Effector memory CD8-positive, alpha-beta T cell (primary cell): ENCODE measurements at places on chromosomes 11 and 22.

DNA sequence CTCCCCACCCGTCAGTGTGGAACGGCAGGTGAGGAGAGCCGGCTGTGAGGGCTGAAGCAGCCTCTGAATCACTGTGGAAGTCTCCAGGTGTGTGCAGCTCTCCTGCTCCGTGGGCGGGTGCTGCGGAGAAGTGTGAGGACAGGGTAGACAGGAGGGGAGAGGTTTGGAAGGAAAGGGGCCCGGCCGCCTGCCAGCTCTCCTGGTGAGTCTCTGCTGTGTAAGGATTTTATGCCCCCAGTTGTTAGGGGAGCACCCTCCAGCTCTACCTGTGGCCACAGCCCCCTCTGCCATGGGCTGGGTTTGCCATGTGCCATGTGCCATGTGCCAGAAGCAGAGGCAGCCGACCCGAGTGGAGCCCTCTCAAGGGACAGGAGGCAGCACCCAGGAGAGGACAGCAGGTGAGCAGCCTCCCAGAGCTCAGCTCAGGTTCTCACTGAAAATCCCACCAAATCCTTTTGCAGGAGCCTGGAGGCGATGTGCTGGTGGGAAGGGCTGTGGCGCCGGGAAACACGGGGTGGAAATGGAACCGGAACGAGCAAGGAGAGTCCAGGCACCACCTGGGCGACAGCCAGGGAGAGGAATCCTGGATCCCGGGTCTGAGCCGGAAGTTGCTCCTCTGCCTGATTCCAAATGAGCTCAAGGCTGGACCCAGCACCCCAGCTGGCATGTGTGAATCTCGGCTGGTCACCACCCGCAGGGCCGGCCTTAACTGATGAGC is 804.4 kb downstream of the BRD1 start:
- no peak for DNase-seq

DNA sequence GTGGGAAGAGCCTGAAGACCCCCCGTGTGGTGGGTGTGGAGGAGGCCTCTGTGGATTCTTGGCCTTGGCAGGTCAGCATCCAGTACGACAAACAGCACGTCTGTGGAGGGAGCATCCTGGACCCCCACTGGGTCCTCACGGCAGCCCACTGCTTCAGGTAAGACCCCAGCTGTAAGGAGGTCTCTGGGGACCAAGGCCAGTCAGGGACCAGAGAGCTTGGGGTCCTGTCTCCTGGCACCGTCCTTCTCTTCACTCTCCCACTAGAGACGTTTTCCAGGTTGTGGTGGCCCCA is 24.9 kb upstream of the SMIM35 start:
- no peak for DNase-seq

DNA sequence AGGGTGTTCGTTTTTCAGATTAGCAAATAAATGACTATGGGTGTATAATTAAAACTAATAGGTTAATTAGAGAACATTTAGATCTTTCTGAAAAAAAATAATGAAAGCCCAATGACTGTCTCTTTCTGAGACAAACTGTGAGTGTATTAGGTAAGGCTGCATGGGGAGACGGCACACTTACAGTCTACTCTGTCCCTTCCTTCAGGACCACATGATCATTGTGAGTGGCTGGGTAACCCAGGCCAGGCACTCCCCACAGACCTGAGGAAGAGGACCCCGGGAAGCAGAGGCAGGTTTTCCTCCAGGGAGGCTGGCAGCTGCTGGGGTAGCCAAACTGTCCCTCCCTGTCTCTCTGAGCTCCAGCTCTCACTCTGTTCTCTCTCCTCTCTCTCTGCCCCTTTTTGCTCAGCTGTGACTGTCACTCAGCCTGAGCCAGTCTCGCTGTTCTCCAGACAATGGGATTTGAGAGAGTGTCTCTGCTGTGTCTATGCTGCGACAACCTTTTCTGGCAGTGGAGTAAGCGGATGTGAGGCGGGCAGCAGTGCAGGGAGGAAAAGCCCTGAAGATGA is 83.1 kb upstream of the NCAM1 start:
- no peak for DNase-seq

- no peak for DNase-seq
These were observed 39.4 kb upstream of the CFAP300 start for GRCh38 chr11:102007567-102008437.

DNA sequence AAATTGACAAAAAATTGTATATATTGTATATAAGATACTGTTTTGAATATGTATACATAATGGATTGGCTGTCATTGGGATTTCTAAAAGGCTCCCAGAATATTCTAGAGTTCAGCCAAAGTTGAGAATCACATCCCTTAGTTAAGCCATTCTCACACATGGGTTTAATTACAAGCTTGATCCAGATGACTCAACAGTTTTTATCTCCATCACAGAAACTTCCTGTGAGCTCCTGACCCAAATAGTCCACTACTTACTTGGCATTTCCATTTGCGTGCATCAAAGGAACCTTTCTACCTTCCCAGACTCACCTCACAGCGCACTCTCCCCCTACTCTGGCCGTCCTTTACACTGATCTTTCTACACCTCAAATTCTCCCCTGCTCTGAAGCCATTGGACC is 184.8 kb upstream of the ARHGAP20 start:
- no peak for DNase-seq

DNA sequence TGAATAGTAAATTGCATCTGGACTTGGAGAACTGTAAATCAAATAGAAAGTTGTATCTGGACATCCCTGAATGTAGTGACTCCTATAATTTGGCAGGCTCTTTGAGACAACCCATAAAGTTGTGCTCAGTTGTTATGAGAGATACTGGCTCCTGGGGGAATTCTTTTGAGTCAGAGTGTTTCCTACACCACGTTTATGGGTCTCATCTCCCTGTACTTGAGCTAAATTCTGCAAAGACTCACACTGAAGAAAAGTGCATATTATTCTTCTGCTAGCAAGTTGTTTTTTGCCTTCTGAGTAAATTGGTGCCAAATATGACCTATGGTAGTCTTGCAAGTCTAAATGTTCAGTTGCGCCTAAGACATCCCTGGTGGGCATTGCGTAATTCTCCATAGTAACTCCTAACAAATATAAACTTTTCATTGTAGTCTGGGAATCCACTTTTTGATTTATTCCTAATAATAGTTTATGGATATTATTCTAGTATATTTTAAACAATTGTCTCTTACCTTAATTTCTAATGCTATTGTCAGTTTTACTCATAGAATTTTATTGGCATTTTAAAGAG is 5.0 kb downstream of the ZNF215 start:
- DNase-seq: no peak

- no peak for DNase-seq
These were observed 90.1 kb downstream of the TEAD1 start for GRCh38 chr11:12764187-12764914.

- no peak for DNase-seq
These were observed 9.1 kb downstream of the BACE1-AS start for GRCh38 chr11:117300283-117300663.

DNA sequence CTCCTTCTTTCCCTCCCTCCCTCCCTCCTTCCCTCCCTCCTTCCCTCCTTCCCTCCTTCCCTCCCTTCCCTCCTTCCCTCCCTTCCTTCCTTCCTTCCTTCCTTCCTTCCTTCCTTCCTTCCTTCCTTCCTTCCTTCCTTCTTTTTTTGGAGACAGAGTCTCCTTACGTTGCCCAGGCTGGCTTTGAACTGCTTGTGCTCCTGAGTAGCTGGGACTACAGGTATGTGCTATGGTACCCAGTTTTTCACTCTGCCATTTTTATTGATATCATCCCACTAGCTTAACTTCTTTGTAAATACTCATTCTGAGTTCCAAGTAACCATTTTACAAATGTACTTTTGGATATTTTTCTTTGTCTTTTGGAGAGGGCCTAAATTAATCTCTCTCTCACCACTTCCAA is 336.8 kb upstream of the DDI1 start:
- DNase-seq: no peak

DNA sequence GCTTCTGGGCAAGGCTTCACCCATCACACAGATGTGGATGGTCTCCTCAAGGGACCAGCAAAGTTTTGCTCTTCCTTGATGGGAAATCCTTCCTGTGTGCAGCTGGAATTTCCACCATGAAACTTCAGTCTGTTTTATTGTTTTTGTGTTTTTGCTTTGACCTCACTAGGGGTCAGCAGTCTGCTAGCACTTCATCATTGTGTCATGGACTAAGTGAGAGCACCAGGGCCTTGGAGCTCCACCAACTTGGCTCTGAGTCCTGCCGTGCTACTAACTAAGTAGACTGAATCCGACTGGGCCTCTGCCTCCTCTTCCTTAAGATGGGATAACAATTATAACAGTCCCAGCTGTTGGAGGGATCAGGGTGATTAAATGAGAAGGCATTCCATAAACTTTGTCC is 305.8 kb upstream of the NCAM1 start:
- DNase-seq: no peak

GRCh38 chr11:65915821-65916251 is 3.0 kb downstream of the C11orf68 start:
- DNase-seq: no peak

GRCh38 chr11:70952191-70952590 is 300.2 kb downstream of the SHANK2 start:
- no peak for DNase-seq

- DNase-seq: no peak
These were observed at the start of gene TRIM49D1 for GRCh38 chr11:89922195-89922660. TSS of gene TRIM49D1 (minus strand) at chr11:89922245. CDS start at chr11:89917710, 4,535 bp downstream.

GRCh38 chr11:36564376-36565030 is 3.3 kb upstream of the RAG1 start:
- peak; percentile 47 for DNase-seq

DNA sequence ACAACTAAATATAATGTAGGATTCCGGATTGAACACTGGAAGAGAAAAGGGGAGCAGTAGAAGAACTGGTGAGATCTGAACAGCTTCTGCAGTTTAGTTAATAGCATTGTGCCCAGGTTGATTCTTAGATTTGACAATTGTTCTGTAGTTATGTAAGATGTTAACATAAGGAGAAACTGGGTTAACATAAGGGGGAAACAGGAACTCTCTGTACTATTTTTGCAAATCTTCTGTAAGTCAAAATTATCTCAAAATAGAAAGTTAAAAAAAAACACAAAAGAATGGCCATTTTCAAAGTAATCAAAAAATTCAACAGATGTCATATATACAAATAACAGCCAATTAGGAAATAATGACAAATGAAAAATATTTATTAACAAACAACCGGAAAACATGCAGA is 18.7 kb upstream of the LRP5 start:
- no peak for DNase-seq

GRCh38 chr22:47002692-47003091 is 240.2 kb downstream of the TBC1D22A start:
- no peak for DNase-seq

DNA sequence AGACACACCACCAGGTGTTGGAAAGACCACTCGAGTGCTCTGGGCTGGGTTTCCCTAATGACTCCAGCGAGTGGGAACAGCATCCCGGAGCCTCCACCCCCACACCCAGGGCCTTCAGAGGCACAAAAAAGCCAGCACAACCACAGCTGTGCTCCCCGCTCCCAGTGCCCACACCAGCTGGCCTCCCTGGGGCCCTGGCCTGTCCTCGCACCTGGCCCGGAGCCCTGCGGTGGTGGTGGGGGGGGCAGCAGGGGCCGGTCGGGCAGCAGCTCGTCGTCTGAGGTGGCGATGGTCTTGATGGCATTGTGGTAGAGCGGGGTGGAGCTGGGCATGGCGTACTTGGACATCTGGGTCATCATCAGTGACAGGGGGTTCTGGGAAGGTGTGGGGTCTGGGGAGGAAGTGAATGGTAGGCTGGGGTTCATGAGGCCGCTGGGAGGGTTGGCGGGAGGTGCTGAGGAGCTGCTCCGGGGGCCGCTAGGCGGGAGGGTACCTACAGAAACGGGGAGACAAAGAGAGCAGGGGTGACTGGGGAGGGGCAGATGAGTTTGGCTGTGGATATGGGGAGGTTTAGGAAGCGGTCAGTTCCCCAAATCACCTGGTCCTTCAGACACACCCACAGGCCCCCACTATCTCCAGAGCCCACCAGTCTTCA is 16.1 kb downstream of the CXCR5 start:
- no peak for DNase-seq

DNA sequence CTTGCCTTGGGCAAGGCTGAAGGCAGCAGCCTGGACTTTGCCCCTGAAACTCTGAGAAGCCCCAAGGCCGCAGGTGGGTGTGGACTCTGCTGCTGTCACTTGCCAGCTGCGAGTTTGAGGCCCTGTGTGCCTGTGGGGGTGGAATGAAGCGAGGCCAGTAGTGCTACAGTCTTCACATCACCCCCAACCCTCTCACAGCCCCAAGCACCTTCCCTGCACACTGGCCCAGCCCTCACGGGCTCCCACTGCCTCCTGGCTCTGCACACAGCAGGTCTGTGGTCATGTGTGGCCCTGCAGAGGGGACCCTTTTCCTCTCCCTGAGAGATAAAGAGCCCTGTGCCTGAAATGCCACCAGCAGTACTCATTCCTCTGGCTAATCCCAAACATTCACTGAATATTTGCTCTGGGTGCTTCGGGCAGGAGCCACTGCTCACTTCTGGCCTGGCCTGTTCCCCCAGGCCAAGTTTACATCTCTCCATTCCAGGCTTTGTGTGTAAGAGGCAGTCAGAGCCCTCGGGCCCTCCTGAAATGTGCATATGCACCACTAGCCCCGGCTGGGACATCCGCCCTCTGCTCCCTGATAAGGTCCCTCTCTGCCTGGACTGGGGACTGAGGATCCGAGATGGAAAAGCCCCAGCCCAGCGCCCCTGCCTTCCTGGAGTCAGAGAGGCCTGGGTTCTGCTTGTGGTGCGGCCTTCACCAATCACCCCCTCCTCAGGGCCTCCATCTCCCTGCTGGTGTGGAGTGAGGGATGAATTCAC is 17.7 kb downstream of the MGAT3 start:
- no peak for DNase-seq

DNA sequence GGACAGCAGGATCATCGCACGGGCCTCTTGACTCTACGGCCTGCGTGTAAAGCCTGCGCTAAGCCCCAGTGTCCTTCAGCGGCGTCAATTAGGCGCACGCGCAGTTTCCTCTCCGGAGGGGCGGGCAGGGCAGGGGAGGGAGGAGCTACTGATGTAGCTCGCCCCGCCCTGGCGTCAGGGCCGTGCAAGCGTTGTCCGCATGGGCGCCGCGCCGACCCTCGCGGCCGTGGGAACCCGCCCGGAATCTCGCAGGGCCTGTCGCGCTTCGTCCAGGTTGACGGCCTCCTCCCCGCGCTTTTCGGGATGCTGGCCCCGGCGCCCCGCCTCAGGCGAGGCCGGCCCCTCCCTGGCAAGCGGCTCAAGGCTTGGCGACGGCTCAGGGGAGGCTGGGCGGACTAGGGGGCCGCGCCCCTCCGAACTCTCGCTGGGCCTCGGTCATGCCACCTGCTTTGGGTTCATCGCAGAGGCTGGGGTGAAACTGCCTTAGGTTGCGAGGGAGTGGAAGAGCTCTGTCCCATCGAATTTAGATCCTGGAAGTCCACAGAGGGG is 61.1 kb downstream of the ST3GAL4 start:
- DNase-seq: peak; percentile 46

DNA sequence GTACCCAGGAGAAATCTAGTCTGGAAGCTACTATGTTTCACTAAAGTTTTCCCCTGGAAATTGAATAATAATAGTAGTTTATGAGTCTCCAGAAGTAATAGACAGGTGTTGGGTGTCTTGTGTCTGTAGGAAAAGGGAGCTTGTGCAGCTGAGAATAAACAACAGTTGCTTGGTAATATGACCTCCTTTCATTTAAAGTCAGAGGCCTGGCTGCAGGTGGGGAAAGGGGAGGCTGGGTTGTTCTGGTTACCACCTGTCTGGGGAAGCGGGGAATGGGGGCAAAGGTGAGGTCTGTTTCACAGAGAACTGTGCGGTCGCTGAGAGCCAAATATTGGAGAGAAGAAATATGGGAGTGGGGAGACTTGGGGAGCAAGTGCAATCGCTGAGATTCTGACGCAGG is 3.3 kb upstream of the GRAMD1B start:
- no peak for DNase-seq
